ENCODE measurements at places on chromosomes 6 and 20.
A peak's percentile ranks its signal among the peaks of the same experiment; 100 is the strongest.

GRCh38 chr20:50520222-50520880 is 10.2 kb downstream of the PTPN1 start:
- peak; percentile 40 for DNase-seq

DNA sequence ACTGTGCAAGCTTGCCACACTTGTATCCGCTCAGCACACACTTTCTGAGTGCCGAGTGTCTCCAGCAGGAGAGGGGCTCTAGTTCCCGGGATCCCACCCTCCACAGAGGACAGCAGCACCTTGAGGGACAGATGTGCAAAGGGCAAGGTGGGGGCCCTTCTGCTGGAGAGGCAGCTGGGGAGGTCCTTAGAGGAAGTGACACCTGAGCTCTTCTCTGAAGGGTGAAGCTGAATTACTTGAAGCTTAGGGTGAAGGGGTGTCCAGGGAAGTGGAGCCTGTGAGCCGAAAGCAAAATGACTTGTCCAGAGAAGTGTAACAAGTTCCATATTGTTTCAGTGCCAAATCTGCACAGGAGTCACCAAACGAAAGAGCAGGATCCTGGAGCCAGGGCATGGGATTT is 136.3 kb upstream of the DUSP22 start:
- no peak for DNase-seq

GRCh38 chr6:84417260-84417659 is 189.8 kb upstream of the CEP162 start:
- no peak for DNase-seq

- DNase-seq = no peak
Measured at GRCh38 chr20:19019734-19020364, 192.6 kb upstream of the SLC24A3 start.

DNA sequence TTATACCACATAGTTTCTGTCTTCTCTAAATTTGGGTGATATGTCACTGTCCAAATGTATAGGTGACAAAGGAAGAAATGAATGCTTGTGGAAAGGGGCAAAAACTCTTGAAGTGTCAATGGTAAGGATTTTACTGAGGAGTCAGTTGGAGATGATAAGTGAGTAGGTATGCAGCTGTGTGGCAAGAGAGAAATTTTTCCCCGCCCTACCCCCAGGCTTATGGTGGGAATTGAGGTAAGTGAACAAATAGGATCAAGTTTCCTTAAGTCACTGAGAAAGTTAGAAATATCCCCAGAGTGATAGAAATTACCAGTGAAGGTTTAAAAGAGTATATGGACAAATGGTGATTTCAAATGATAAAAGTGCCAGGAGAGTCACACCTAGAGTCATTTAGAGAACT is 11.8 kb downstream of the DSE start:
- DNase-seq = no peak

DNA sequence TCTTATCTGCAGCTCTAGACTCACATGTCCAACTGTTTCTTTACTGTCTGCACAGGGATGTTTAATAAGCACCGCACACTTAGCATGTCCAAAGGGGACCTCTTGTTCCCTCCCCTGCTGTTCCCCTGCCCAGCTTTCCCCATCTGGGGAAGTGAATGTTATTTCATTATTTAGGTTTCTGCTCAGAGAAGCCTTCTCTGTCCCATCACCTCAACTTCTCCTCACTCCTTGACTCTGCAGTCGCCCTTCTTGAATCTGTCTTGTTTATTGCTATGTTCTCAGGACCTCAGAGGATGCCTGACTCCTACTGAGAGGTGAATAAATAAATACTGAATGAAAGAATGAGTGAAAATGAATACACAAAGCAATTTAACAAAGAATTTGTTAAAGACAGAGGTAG is 121.0 kb downstream of the SASH1 start:
- DNase-seq = no peak

- DNase-seq = no peak
Measured at GRCh38 chr6:130105996-130106704, 87.8 kb downstream of the L3MBTL3 start.

- no peak for DNase-seq
Measured at GRCh38 chr20:62860391-62860923, 1.2 kb downstream of the TCFL5 start.

- no peak for DNase-seq
Measured at GRCh38 chr6:121436274-121436857, 920 bp downstream of the GJA1 start.

GRCh38 chr20:17579369-17580039 is 9.6 kb downstream of the DSTN start:
- DNase-seq = no peak

DNA sequence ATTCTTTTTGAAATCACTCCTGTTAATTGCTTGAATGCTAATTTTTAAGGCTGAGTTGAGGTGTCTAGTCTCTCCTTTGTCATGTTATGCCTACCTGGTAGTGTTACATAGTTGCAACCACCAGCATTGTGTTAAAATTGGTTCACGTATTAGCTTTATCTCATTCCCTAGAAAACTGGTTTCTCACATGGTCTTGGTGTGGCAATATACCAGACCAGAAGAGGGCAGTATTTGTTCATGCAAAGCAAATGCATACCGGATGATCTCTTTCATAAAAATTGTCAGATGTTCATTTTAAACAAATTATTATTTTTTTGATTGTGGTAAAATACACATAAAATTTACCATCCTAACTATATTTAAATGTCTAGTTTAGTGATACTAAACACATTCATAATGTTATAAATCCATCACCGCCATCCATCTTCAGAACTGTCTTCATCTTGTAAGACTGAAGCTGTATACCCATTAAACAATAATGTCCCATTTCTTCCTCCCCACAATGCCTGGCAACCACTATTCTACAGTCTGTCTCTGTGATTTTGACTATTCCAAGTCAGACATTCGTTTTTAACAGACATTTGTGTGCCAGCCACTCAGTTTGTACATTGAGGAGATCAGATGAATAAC is 92.8 kb downstream of the ATRN start:
- DNase-seq = no peak

GRCh38 chr6:86856937-86857563 is 80.3 kb upstream of the HTR1E start:
- peak; percentile 32 for DNase-seq

GRCh38 chr6:106549521-106549920 is 79.8 kb downstream of the RTN4IP1 start:
- DNase-seq = no peak

- DNase-seq = peak; percentile 33
Measured at GRCh38 chr6:52233975-52234823, 10.1 kb downstream of the IL17F start.

DNA sequence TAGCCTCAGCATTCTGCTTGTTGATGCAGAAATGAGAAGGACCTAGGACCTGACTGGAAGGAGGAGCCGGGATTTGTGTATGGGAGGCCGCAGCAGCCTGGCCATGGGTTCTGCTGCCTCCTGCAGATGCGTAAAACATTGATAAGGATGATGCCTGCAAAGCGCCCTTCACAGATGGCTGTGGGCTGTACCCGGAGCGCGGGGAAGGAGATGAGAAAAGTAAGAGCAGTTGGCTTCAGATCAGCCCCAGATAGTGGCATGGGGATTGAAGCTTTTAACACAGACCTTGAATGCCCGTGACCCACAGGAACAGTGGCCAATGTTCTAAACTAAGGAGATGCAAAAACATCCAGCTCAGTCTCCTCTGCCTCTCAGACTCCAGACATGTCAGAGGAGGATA is 136.4 kb upstream of the KCNG1 start:
- DNase-seq = no peak

DNA sequence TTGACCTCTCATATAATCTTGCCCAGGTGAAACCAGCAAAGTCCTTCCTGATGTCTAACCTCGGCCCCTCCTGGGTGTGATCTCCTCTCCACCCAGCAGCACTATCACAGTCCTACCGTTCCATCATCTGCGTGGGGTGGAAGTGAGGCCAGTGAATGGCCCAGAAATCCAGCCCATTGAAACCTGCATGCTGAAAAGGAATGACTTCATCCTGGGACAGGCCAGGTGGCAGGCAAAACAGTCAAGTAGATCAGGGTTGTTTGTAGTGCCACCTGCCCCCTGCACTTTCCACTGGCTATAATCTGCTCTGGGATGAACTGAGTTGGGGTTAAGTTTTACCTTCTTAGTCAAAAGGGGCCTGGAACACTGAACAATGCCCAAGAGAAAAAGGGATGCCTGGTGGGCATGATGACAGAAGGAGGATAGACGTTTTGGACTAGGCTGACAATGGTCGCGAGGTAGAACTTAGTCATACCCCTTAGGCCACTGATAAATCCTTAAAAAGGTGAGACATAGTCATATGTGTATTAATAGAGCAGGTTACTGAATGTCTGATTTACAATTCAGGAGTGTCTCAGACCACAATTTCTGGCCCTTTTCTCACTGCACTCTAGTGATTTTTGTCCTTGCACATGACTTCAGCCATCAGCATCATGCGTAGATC is 8.1 kb upstream of the HSP90AB1 start:
- DNase-seq = no peak

DNA sequence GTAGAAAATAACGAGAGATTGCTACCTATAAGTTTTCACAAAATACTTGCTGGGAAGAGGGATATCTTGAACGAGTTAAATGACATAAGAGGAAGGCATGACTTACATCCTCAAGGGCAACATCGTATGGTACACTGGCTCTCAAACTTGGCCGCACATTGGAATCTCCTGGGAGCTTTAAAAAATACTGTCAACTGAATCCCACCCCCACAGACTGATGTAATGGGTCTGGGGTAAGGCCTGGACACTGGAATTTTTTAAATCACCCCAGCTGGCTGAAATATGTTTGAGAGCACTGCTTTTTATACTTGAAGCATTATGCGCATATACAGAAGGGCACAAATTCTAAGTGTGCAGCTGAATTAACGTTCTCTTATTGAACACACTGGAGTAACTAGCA is 8.0 kb upstream of the TSHZ2 start:
- DNase-seq = no peak

GRCh38 chr20:3101251-3101650 is 16.7 kb upstream of the AVP start:
- DNase-seq = no peak

GRCh38 chr6:82144852-82145340 is 102.6 kb downstream of the IBTK start:
- DNase-seq = no peak

- DNase-seq = no peak
Measured at GRCh38 chr6:70864401-70864800, 92.5 kb downstream of the B3GAT2 start.

DNA sequence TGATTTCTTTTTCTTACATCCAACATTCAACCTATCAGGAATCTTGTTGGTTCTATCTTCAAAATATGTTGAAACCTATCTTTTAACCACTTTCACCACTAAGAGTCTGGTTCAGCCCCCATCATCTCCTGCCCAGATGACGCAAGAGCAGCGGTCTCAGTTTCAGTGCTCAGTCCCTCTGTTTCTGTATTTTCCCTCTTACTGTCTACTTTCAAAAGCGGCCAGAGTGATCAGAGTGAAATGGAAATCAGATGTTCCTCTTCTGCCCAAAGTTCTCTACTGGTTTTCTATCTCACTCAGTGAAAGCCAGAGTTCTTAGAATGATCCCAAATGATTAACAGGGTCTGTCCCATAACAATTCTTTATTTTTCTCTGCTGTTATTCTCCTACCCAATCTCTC is 147.9 kb upstream of the PDE7B start:
- no peak for DNase-seq

DNA sequence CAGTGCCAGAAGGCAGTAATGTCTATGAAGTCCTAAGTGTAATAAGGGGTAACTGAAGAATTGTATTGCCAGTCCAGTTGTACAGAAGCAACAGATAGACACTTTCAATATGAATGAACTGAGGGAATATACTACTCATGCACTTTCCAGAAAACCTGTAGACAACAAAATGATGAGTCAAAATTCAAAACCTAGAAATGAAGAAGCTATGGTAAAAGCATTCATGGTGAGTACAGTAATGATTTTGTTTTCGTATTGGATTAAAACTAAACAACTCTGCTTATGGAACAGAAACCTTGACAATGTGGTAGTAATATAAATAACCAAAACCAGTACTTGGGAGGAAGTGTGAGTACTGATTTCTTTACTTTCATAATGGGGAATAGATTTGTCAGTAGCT is 35.0 kb downstream of the ARMC2 start:
- no peak for DNase-seq

GRCh38 chr20:61599061-61599531 is 347.0 kb downstream of the CDH4 start:
- no peak for DNase-seq

GRCh38 chr20:37389241-37389747 is 43.4 kb downstream of the SRC start:
- peak; percentile 53 for DNase-seq

DNA sequence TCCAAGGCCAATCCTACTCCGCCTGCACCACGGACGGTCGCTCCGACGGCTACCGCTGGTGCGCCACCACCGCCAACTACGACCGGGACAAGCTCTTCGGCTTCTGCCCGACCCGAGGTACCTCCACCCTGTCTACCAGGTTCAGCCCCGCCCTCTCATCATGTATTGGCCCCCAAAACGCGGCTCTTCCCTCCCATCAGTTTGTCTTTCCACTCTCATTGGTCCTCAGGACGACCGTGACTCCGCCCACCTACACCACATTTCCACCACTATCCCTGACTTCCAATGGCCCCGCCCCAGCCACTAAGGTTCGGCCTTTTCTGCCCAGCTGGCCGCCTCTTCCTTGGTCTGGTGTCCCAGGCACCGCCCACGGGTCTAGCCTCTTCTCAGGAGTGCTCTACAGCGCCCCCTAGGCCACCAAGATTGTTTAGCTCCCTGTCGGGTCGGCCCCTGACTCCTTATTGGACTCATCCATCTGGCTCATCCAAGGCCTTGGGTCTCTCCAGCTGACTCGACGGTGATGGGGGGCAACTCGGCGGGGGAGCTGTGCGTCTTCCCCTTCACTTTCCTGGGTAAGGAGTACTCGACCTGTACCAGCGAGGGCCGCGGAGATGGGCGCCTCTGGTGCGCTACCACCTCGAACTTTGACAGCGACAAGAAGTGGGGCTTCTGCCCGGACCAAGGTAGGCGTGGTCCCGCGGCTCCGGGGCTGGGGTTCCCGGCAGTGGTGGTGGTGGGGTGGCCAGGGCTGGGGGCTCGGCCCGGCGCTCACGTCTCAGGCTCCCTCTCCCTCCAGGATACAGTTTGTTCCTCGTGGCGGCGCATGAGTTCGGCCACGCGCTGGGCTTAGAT is 3.1 kb downstream of the MMP9 start:
- peak; percentile 58 for DNase-seq

GRCh38 chr6:1482381-1483166 is 93.2 kb downstream of the FOXF2 start:
- DNase-seq = no peak

DNA sequence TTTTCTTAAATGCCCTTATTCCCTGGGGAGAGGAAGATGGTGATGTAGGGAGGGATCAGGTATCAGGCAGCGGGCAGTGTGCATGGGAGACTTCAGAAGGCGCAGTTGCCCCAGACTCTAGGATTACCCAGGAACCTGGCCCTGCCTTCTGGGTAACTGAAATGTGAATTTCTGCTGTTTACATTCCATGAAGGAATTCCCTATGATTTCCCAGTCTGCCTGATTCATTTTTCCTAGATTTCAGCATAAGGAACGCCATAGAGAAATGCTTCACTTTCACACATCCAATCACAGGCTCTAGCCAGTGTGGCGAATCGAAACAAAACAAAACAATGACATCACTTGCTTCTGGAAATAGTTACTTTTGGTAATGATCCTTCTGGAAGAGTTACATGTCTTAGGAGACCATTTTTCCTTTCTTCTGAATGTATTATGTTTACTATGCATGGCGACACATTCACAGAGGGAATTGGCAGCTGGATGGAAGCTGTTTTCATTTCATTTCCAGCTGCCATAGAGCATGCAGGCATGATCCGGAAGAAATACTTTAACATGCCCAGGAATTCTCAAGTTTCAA is 33.3 kb downstream of the LRP11 start:
- no peak for DNase-seq

- no peak for DNase-seq
Measured at GRCh38 chr6:43376551-43376981, 7.1 kb upstream of the ZNF318 start.

GRCh38 chr20:24744747-24745146 is 204.3 kb upstream of the CST7 start:
- DNase-seq = no peak
